ENCODE measurements at places on chromosomes 16 and 17.

GRCh38 chr16:14109782-14110727 is 38.9 kb downstream of the MRTFB start:
- DNase-seq, result no peak

- no peak for DNase-seq
Measured at GRCh38 chr17:66458782-66459181, 156.4 kb downstream of the PRKCA start.

- DNase-seq, result no peak
Measured at GRCh38 chr17:13531721-13532120, 70.0 kb downstream of the HS3ST3A1 start.

GRCh38 chr17:9021992-9022572 is 772 bp downstream of the NTN1 start:
- no peak for DNase-seq

- DNase-seq, result no peak
Measured at GRCh38 chr17:73985466-73986015, 217.9 kb upstream of the RPL38 start.

DNA sequence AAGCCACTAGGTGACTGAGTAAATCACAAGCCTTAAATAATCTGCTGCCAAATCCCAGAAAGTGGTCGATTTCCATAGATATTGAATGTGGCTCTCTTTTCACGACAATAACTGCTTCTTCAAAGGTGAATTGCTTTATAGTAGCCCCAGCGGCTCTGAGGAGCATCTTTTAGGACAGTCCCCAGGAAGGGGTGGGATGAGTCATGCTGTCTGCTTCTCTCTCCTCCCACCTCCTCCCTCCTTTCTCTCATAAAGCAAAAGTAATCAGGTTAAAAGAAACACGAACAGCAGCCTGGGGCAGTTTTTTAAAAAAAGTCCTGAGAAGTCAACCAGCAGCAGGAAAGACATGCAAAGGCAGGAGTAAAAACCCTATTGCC is 1.8 kb downstream of the KIAA0513 start:
- peak; percentile 51 for DNase-seq

- DNase-seq, result no peak
Measured at GRCh38 chr17:7428557-7428956, at the start of gene SPEM3. SPEM3 (plus strand) TSS chr17:7428857; CDS start chr17:7428903, 46 bp downstream.

GRCh38 chr16:10919003-10919351 is 23.3 kb downstream of the DEXI start:
- DNase-seq, result no peak

DNA sequence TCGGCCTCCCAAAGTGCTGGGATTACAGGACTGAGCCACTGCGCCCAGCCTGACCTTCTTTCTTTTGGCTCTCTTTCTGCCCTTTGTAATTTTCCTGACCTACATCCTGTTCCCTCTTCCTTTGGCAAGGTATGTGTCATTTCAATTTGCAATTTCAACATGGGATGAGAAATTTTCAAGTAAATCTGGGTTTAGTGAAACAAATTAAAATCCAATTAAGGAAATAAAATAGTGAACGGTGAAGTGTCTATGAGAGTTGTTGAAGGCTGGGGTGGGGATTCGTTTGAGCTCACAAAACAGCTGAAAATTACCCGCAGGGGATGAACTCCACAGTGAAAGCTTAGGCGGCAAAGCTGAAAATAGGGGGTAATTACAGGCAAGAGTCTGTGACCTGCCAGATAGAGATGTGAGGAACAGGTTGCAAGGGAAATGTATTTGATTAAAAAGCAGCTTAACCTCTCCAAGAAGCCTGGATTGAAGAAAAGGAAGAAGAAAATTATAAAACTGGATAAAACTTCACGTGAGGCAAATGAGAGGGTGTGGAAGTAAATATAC is 277.7 kb downstream of the UTP18 start:
- no peak for DNase-seq

DNA sequence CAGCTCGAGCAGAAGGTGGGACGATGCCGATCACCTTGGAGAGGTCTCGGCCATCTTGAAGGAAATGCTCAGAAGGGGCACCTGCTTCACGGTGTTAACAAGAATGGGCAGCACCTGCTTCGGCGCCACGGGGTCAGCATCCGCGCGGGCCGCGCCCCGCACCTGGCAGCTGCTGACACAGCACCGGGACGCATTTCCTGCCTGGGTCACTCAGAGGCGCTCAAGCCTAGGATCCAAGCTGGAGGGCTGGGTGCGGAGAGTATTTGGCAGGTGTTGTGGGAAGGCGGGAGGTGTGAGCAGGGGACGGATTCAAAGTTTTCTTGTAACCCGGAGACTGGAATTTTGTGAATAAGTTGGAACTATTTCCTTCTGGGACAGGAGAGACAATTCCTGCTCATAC is 39.3 kb upstream of the AKTIP start:
- no peak for DNase-seq

DNA sequence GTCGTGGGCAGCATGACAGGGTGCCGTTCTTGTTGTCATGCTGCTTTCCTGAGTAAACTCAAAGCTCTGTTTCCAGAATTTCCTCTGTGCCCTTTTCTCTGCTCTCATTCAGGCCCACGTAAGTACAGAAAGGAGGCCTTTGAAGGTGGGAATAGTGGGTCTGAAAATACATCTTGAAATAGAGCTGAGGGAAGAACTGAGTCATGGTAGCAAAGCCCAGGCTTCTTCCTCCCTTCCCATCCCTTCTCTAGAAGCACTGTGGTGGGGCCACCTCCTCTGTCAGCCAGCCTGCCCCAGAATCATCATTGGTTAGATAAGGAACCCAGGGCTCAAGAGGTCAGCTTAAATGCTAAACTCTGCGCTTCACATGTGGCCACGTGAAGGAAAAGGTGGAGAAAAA is 9.4 kb downstream of the CTRL start:
- DNase-seq, result no peak

DNA sequence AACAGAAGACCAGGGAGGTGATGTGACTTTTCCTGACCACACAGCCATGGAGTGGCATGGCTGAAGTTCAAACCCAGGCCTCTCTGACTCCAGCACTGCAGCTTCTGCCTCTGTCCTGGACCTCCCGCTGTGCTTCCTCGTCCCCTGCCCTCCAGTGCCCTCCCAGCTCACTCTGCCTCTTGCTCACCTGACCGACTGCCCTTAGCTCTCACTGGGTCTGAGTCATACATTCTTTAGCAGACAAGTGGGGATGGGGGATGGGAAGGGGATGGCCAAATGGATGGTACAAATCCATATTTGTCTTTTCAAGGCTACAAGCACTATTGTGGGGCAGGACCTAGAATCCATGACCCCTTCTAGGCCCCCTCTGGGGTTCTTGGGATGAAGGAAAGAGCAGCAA is 33.0 kb downstream of the PITPNM3 start:
- DNase-seq, result no peak

DNA sequence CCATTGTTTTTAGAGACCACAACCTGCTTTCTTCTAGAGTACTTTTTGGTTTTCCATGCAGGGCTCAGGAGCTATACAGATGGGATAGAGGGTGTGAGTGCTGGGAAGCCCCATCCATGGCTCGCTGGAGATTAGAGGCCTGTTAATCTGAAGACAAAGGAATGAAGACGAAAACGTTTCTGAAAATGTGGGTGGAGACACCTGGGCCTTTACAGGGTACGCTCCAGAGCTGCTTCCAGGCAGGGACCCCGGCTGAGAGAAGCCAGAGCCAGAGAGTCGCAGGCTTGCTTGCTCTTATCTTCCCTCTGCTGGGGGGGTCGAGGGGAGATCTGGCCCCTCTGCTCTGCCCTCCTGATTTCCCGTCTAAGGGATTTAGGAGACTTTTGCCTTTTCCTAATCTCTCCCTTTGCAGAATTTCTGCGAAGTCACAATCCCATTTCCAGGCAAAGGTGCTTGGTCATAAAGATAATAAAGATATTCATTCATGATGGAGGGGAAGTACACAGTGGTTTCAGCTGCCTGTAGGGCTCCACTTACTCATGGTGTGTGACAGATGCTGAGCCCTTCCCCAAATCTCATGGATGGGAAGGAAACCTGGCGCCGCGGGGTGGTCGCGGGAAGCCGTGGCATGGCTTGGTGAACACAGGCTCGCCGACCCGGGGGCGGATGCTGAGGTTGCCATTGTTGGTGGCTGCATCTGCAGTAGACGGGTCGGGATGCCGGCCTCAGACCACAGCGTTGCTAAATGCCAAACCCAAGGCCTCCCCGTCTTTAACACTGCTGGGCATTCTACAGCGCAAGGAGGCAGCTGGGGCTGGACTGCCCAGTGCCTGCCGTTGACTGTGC is 4.8 kb upstream of the SOCS3 start:
- DNase-seq, result no peak

DNA sequence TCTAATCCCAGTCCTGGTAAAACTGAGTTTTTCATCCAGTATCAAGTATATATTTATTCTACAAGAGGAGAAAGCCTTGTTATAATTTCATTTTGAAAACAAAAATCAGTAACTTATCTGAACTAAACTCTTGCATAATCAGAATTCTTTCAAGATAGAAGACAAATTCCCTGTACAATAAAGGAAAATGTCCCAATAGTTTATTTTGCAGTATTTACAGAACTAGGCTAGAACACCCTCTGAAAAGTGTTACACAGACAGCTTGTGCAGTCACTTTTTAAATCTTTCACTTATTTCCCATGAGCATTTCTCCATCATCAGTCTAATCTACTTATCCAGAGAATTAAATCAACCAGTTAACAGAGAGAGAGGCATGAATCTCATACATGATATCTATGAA is 48.5 kb downstream of the SPOP start:
- DNase-seq, result no peak

- DNase-seq, result no peak
Measured at GRCh38 chr16:80591071-80591915, 50.5 kb downstream of the DYNLRB2 start.

- no peak for DNase-seq
Measured at GRCh38 chr16:57186872-57187854, 1.0 kb downstream of the RSPRY1 start.

- peak; percentile 30 for DNase-seq
Measured at GRCh38 chr16:57815987-57816745, 13.9 kb upstream of the KIFC3 start.

- DNase-seq, result no peak
Measured at GRCh38 chr16:50831751-50832150, 89.9 kb downstream of the CYLD start.

DNA sequence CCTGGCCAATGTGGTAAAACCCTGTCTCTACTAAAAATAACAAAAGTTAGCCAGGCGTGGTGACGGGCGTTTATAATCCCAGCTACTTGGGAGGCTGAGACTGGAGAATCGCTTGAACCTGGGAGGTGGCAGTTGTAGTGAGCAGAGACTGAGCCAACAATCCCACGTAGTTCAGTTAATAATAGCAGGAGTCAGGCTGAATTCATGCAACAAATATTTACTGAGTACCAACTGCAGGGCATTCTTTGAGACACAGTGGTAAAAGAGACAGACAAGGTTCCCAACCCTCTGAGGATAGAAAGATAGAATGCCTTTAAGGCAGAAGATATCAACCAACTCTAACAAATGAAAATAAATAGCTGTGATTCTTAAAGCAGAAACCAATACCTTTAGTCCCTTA is 39.1 kb downstream of the SPOP start:
- no peak for DNase-seq

GRCh38 chr16:13238182-13238581 is 336.8 kb downstream of the SHISA9 start:
- DNase-seq, result no peak

DNA sequence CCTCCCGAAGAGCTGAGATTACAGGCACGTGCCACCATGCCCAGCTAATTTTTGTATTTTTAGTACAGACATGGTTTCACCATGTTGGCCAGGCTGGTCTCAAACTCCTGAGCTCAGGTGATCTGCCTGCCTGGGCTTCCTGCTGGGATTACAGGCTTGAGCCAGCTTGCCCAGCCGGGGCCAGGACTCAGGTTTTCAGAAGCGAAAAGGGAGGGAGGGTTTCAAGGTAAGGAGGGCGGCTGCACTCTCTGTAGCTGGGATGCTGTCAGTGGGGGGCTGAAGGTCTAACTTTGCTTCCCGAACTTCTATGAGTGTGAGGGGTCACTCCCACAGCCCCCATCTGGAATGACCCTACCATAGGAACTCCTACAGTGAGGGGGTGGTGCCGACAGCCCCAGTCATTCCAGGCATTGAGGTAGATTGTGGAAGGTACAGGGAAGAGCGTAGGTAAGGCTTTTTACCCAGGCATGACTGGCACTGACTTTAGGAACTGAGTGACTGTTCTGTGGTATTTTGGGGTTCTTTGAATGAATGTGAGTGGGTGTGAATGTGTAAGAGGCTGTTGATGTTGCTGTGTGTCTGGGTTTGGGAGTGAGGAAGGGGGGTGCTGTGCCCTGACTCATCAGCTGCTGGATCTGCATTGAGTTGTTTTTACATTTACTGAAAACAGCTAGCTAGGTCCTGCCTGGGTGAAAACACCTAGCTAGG is 3.8 kb upstream of the C1QL1 start:
- DNase-seq, result peak; percentile 75

DNA sequence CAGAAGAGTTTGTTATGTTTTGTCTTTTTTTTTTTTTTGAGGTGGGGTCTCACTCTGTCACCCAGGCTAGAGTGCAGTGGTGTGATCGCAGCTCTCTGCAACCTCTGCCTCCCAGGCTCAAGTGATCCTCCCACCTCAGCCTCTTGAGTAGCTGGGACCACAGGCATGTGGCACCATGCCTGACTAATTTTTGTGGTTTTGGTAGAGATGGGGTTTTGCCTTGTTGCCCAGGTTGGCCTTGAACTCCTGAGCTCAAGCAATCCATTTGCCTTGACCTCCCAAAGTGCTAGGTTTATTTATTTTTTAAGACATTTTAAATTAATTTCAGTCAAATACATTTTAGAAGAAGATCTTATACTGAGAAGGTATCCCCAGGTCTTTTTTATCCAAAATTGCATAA is 366.7 kb downstream of the KCNJ2 start:
- DNase-seq, result no peak

DNA sequence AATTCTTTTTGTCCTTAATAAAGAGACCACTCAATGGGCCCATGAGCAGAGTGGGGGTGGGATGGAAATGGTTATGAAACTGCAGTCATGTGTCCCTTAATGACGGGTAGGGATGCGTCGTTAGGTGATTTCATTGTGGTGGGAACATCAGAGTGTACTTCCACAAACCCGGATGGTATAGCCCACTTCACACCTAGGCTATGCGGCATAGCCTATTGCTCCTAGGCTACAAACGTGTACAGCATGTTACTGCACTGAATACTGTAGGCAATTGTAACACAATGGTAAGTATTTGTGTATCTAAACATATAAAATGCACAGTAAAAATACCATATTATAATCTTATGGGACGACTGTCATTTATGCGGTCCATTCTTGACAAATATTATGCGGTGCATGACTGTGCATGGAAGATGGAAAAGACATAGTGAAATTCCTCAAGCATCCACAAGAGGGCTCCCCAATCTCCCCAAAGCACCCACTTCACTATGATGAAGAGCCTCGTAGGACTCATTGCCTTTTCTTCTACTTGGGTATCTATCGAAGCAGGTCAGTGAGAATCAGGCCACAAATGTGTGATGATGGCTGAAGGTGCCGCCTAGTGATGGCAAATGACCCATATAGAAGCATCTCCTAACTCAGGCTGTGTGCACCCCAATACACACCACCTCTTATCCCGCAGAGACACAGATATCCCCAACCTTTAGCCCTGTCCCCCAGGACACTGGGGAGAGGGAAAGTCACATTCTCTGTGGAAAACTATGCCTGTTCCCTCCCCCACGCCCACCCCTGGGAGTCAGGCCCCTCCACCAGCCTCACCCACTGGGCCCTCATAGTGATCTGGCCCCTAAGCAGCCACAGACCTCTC is 43.5 kb downstream of the TBX21 start:
- no peak for DNase-seq

GRCh38 chr17:12627781-12628451 is 37.8 kb upstream of the MYOCD start:
- DNase-seq, result no peak

Data from stimulated activated CD8-positive, alpha-beta memory T cell treated with anti-CD3 and anti-CD28 coated beads, Interleukin-7, amount 100 ng/mL, for 48 hours (primary cell).